Adipose tissue (tissue), 3 donors: ENCODE measurements at places on chromosomes 12 and 14. TPM values are rescaled to one million over a fixed set of nuclear protein-coding genes. Genes with fewer than 3 reads are reported as not detected.

FAM90A1 gene
- polyA plus RNA-seq: not detected

OTUB2 gene
- polyA plus RNA-seq: 0.53 TPM

ATF7IP gene
- 5.5 TPM for polyA plus RNA-seq

NELL2 gene
- 2.7 TPM for polyA plus RNA-seq

HSP90AA1 gene
- 140 TPM for polyA plus RNA-seq

SIX6 gene
- not detected for polyA plus RNA-seq

FAM186B gene
- polyA plus RNA-seq: 1.7 TPM

FLRT2 gene
- 22.2 TPM for polyA plus RNA-seq
